ENCODE measurements at places on chromosomes 11 and 22. TPM values are rescaled to one million over a fixed set of nuclear protein-coding genes. Genes with fewer than 3 reads are reported as not detected.

The FOLR2 gene
- total RNA-seq = not detected

The OR51E2 gene
- total RNA-seq = 0.11 TPM

The LMNTD2 gene
- total RNA-seq = 0.11 TPM

The OR4P4 gene
- total RNA-seq = not detected

The APOA5 gene
- total RNA-seq = not detected

The PAAF1 gene
- 11.9 TPM for total RNA-seq

The HORMAD2 gene
- total RNA-seq = not detected

The SDHAF2 gene
- total RNA-seq = 33.8 TPM

The GPR83 gene
- total RNA-seq = not detected

The OR5D16 gene
- not detected for total RNA-seq

The SLCO2B1 gene
- 1.2 TPM for total RNA-seq

The NECTIN1 gene
- total RNA-seq = 3.4 TPM

The PRMT3 gene
- 22.4 TPM for total RNA-seq

The EIF3L gene
- 290 TPM for total RNA-seq

The LIN7C gene
- 66.4 TPM for total RNA-seq

The MRGPRX4 gene
- total RNA-seq = not detected

The FOLR1 gene
- 0.12 TPM for total RNA-seq

The RFPL1 gene
- total RNA-seq = not detected

The GGT1 gene
- 1.8 TPM for total RNA-seq

The IRAG1 gene
- total RNA-seq = 22.6 TPM

The CARD10 gene
- 1.2 TPM for total RNA-seq

The SSTR3 gene
- total RNA-seq = 0.12 TPM

The STK33 gene
- total RNA-seq = 4.7 TPM

The SLC17A6 gene
- total RNA-seq = not detected

The LINC01488 gene
- not detected for total RNA-seq

The TMPRSS4 gene
- not detected for total RNA-seq

The TTC36 gene
- 0.22 TPM for total RNA-seq

The CARD18 gene
- total RNA-seq = not detected

The GAL gene
- total RNA-seq = 3.3 TPM

The OLFML1 gene
- 4.2 TPM for total RNA-seq

The GAS2L1 gene
- total RNA-seq = 12.6 TPM

The PANX2 gene
- total RNA-seq = 0.66 TPM

The OR10D3 gene
- not detected for total RNA-seq

The OR4A16 gene
- total RNA-seq = not detected

The NCAM1 gene
- 35.1 TPM for total RNA-seq

The C11orf91 gene
- not detected for total RNA-seq

The SELENOM gene
- total RNA-seq = 146 TPM

The MIOX gene
- not detected for total RNA-seq

The GALNT18 gene
- 7.5 TPM for total RNA-seq

The PGA5 gene
- not detected for total RNA-seq

The NCF4 gene
- total RNA-seq = not detected

The MPZL3 gene
- total RNA-seq = 1.8 TPM

The ZNF70 gene
- total RNA-seq = 3.0 TPM

The GNAZ gene
- 11.6 TPM for total RNA-seq

The ARHGAP8 gene
- 0.25 TPM for total RNA-seq

The CCDC89 gene
- 7.9 TPM for total RNA-seq

The CST6 gene
- total RNA-seq = not detected

The CCDC87 gene
- total RNA-seq = 0.25 TPM

Measured in uterine smooth muscle cell (primary cell).